ENCODE measurements at places on chromosomes 5 and 9. TPM values are rescaled to one million over a fixed set of nuclear protein-coding genes. Genes with fewer than 3 reads are reported as not detected.

HMMR gene
- 28.1 TPM for total RNA-seq

NFIL3 gene
- 10.0 TPM for total RNA-seq

TNFSF15 gene
- total RNA-seq, result 0.17 TPM

TEX48 gene
- not detected for total RNA-seq

CEP120 gene
- total RNA-seq, result 11.4 TPM

MYO10 gene
- total RNA-seq, result 42.2 TPM

ORM2 gene
- not detected for total RNA-seq

HACD4 gene
- 1.2 TPM for total RNA-seq

INSYN2B gene
- total RNA-seq, result 0.71 TPM

Measured in A549 treated with GW870086 at 1 μM for 4 hours (cell line).